ENCODE measurements at places on chromosomes 11 and 22.

DNA sequence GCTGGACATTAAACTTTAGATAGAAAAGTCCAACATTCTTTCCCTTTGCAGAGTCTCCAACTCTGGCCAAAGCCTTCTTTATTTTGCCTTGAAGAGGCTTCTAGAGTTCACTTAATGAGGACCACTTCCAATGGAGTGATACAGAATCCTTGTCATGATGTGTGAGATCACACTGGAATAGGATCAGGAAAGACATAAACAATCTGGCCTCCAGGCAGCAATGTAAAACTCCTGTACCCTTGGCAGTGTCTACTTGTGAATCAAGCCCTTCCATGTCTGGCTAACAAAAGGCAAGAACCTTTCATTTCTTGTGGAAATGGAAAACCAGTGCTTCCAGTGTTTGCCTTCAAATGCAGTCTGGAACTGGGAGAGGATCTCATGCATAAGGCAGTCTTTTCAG lies 56.5 kb upstream of the FIBIN start:
- no peak for DNase-seq

- DNase-seq, result no peak
Observed at GRCh38 chr22:46083383-46084350, 66.7 kb upstream of the PPARA start.

- no peak for DNase-seq
Observed at GRCh38 chr11:34624069-34624468, 3.2 kb downstream of the EHF start.

DNA sequence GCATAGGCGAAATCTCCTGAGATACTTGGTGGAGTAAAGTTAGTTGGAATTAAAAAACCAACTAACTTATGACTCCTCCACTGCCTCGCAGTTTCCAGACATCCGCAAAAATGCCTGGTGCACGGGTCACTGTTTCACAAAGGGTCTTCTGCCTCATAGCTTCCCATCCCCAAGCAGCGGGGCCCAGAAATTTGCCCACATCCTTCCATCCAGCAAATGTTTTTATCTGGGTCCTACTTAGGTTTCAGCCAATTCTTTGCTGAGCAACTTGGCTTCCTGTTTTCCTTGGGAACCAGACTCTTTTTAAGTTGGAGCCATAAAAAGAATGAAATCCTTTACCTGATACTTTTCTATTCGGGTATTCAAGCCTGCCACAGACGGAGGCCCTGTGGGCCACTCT lies 36.2 kb downstream of the FZD4 start:
- DNase-seq, result no peak

- DNase-seq, result no peak
Observed at GRCh38 chr11:126753990-126754389, 246.6 kb downstream of the KIRREL3 start.

- DNase-seq, result no peak
Observed at GRCh38 chr11:104078245-104078644, 41.8 kb downstream of the DDI1 start.

- DNase-seq, result no peak
Observed at GRCh38 chr11:25612806-25613205, 719.1 kb upstream of the ANO3 start.

DNA sequence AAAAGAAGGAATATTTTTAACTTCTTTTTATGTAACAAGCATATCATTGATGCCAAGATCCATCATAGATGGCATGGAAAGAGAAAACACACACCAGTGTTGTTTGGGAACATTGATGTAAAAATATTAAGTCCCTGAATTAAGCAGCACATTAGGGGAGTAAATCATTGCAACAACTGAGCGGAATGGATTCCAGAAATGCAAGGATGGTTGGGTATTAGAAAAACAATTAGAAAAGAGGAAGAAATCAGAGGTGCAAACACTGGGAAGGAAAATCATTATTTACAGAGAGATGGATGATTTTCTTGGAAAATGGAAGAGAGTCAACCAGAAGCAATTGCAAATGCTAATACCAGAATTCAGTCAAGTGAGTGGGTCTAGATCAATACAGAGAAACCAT lies 8.1 kb downstream of the SMIM38 start:
- DNase-seq, result no peak

GRCh38 chr11:60469723-60470122 lies 14.1 kb downstream of the MS4A1 start:
- no peak for DNase-seq

DNA sequence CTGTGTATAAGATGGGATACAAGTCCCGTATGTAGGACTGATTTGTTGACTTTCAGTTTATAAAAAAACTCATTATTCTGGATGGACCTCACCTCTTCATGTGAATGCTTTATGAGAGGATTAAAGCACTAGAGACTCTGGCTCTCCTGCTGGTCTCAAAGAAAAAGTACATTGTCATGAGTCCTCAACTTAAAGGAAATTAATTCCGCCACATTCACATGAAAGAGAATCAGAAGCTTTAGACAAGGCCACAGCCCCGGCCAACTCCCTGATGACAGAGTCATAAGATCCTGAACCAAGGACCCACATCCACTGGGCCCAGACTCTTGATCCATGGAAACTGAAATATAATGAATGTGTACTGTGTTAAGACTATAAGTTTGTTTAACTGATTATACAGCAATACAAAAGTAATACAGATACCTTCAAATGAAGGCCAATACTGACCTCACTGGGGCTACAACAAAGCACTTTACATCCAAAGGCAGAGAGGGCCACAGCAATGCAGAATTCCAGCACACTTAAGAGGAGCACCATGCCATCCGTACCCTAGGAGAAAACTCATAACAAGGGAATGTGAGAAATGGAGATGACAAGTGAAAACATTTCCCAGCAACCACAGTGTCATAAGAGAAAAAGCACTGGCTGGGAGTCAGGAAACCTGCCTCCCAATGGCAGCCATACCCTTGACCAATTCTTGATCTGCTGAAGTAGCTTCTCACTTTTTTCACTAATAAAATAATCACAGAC lies 25.4 kb upstream of the MS4A6A start:
- DNase-seq, result no peak

DNA sequence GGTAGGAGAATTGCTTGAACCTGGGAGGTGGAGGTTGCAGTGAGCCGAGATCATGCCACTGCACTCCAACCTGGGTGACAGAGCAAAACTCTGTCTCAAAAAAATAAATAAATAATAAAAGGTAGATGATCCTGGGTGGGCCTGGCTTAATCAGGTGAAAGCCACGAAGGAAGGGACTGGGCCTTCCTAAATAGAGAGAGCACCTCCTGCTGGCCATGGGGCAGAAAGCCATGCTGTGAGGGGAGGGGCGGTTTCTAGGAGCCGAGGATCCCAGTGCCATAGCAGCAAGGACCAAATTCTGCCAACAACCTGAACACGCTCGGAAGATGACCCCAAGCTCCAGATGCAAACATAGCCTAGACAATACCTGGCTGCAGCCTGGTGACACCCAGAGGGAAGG lies 24.5 kb upstream of the DGKZ start:
- no peak for DNase-seq

- no peak for DNase-seq
Observed at GRCh38 chr22:20126284-20127029, 5.1 kb upstream of the ZDHHC8 start.

GRCh38 chr11:36475192-36475591 lies 34.9 kb downstream of the TRAF6 start:
- DNase-seq, result no peak

DNA sequence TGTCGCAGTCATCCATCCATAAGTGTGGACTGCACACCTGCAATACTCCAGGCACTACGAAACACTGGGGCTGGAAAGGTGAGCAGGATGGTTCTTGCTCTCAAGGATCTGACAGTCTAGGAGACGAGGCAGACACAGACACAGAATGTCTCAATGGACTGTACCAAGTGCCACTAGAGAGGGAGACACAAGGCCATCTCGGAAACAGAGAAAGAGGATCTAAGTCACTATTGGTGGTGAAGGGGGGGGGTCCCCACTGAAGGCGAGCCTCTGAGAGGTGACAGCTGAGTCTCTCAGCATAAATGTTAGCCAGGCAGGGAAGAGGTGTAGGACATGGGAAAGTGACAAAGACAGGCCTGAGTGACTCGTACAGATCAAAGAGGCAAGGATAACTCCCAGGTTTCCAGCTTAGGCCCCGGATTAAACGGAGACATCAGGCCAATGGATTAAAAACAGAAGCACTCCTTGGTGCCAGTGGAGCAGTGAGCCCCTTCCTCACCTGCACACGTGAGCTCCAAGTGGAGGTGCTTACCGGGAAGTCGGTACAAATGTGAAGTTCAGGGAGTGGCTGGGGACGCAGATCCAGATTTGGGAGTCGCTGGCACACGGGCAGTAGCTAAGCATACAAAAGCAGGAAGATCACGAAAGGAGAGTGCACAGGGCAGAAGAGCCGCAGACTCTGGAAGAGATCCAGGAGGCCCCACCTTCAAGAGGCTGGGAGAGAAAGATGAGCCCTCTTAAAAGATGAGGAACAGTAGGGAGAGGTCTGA lies 117.2 kb downstream of the MICAL3 start:
- DNase-seq, result no peak

DNA sequence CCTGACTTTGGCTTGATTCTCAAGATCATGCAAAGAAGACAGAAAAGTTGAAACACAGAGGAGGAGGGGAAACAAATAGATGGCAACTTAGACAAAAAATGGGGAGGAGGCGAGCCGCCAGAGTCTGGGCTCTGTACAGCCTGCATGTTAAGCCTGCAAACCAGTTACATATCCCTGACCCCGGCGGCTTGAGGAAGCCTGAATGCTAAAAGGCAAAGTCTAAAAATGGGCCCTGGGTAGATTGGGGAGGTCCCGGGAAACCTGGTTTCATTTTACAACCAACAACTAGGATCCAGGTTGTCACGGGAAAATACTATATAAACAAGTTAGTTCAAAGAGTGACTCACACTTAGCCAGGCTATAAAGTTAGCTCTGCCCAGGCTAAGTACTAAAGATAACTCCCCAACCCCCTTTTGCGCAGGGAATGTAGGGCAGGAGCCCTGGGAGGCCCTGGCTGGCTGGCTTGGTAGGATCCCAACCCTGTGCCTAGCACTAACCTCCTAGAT lies 18.8 kb upstream of the ZBTB16 start:
- no peak for DNase-seq

- no peak for DNase-seq
Observed at GRCh38 chr22:27019827-27020226, 362.4 kb downstream of the MIAT start.

DNA sequence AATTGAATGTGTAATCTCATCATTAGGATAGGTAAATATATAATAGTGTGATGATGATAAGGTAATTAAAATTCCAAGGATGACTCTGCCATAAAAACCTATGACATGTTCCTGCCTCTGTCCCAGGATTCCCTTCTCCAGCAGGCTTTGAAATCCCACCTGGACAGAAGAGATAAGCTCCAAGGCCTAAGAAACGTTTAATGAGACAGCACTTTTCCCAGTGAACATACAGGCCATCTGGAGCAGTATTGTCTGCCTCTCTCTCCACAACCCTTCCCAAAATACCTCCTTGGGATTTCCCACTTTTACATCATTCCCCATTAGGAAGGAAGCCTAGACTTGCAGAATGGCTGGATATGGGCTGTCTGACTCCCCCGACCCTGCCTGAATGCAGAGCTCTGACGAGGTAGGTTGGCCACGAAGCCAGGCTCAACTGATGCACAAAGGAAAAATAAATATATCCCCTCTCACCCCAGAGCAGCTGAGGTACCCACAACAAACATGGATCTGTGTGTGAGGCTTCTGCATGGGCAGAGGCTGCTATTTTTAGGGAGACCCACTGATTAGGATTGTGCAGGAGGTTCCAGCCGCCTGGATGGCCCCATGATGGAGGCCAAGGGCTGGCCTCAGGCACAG lies 71.0 kb downstream of the TMPRSS5 start:
- no peak for DNase-seq

GRCh38 chr22:29204455-29205183 lies 1.1 kb upstream of the EMID1 start:
- no peak for DNase-seq

DNA sequence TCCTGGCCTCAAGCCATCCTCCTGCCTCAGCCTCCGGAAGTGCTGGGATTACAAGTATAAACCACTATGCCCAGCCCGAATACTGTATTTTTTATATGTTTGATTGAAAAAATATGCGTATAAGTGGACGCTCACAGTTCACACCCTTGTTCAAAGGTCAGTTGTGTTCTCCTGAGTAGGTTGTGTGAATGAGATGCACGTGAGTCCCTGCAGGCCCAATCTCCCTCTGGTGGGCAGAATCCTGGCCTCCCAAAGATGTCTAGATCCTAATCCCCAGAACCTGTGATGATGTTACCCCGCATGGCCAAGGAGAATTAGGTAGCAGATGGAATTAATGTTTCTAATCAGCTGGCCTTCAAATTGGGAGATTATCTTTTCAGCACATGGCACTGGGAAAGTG lies 41.9 kb downstream of the CTTN start:
- no peak for DNase-seq

GRCh38 chr11:45180848-45181192 lies 34.4 kb downstream of the PRDM11 start:
- DNase-seq, result no peak

DNA sequence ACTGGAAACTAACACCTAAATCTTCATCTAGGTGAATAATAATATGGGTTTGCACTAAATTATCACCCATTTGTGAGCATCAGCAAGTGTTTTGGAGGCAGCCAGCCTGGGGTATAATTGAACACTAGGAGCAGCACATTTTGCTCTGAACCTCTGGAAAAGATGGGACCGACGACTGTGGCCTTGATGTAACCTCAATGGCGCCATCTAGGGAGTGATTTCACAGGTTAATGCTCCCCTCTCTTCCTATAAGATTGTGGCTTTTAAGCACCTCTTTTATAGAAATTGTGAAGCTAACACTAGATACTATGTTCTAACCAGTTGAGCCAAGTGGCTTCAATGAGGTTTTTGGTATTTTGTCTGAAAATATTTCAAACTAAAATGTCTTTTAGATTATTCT lies 203.7 kb downstream of the NELL1 start:
- no peak for DNase-seq

DNA sequence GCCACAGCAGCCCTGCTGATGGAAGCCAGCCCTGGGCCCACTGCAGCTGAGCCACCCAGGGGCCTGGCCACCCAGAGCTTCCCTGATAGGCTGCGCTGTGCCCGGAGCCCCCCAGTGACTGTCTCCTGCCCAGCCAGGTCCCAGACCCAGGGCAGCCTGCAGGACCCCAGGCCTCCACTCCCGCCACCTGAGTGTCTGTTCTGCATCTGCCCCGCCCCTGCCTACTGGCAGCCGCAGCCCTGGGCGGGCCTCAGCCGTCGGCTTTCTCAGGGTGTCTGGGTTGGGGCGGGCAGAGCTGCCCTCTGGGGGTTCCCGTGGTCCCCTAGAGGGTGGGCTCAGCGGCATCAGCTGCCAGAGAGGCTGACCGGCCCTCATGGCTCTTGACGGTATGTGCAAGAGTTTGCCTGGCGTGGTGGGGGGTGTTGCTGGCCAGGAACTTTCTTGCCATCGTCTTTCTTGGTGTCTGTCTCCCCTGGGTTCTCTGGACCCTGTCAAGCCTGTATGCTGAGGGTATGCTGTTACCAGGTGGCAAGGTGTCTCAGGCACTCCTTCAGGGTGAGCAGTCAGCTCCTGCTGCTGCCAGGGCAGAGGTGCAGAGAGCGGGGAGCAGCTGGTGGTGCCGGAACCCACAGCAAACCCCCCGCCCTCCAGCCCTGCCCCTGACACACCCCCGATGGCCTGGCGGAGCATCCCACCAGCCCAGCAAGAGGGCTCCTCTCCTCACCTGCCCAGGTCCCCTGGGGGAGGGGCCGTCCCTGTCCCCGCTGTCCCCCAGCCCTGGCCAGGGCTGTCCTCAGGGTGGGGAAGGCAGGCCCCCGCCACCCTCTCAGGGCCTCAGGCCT lies 12.2 kb upstream of the PIM3 start:
- DNase-seq, result no peak

- DNase-seq, result no peak
Observed at GRCh38 chr11:86116386-86116726, 47.5 kb upstream of the PICALM start.

GRCh38 chr11:20566591-20567434 lies 32.6 kb upstream of the SLC6A5 start:
- DNase-seq, result no peak

Data from right forelimb (tissue), 1 donor.